DND-41 (cell line): ENCODE measurements at places on chromosomes 13 and 19.

DNA sequence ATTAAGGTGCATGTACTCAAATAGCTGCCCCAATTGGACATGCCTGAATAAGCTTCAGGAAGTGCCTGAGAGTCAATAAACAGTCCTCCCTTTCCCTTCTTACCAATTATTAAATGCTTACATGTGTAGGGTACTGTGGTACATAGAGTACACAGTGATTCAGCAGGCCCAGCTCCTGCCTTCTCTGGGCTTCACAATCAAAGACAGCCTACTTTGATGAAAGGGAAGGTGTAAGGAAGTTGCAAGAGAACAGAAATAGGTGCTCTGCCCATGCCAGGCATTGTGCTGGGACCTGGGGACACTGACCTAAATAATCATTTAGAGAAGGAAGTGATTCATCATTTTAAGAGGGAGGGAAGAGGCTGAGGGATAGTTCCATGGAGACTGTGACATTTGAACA lies 17.2 kb downstream of the FRY start:
- DNase-seq = no peak

DNA sequence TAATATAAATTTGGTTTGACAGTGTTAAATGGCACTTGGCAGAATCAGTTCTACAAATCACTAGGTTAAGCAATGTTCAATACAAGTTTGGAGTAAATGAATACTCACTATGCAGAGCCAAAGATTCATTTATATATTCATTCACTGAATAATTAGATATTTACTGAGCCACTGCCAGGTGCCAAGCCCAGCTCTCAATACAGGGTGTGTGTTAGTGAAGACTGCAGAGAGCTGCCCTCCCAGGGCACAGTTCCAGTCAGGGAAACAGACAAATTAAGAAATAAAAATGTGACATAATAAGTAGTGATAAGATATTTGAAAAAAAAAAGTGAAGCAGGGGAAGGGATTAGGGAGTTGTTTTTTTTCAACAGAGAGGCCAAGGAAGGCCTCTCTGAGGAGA lies 411.7 kb downstream of the KCNRG start:
- DNase-seq = no peak

DNA sequence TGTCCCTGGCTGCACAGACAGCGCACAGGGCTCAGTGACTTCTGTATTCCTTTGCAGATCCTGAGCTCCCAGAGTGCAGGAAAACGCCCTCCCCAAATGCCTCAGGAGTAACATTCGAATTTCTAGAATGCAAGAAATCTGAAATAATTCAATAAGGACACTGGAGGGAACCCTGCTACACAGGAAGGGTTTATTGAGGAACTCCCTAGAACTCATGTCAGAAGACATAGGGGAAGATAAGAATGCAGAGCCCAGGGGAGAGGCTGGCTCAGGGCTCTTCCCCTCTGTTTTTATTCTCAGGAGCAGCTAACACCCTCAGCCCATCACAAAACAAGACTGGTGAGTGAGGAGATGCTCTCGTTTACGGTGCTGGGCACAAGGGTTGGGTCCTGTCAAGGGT lies 6.8 kb downstream of the LILRA1 start:
- DNase-seq = no peak

- no peak for DNase-seq
Observed at GRCh38 chr13:41402691-41403511, 54.4 kb upstream of the RGCC start.

DNA sequence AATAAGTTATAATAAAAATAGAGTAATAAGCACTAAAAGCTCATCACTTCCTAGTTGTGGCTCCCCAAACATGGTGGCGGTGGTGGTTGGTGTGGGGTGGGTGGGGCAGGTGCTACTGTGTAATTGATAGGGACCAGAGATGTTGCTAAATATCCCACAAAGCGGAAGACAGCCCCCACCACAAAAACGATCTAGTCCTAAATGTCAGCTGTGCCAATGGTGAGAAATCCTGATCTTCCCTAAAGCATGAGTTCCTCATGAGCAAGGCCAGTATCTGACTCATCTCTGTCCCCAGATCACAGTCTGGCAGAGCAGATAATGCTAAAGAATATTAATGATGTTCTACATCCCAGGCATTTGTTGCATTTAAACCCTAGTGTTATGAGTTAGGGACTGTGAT lies 1.9 kb upstream of the EDDM13 start:
- DNase-seq = no peak

DNA sequence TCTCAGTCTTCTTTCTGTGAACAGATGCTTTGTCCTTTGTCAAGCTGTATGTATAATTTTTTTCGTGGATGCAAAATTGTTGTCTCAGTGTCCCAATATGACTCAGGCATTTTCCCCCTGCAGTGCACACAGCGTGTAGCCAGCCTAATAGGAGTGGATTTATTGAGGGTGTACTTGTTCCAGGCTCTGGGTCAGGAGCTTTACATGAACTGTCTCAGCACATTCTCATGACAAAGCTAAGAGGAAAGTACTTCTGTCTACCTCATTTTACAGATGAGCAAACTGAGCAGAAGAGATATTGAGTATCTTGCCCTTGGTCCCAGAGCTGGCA lies 50.8 kb downstream of the STK24 start:
- DNase-seq = no peak

DNA sequence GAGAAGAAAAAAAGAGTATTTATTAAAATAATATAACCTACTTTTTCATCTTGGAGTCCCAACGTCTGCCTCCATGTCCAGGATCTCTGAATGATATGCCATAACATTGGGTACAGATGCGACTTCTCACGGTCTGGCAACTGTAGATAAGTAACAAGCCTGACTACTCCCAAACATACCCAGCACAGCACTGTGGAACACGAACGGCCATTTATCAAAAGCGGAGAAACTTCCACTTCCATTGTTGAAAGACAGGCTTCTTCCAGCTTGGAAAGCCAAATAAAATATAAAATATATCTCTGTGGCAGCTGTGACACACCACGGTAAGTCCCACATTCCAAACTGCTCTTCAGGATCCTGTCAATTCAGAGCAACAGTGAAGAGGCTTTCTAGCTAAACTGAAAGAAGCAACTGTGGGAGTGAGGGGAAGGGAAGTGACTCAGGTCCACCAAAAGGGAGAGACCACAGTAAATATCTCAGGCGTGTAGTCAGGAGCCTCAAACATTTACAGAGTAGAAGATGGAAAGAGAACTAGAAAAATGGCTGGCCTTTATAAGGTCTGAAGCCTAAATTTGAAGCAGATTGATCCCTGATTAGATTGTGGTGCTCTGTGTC lies 331.7 kb downstream of the LIG4 start:
- no peak for DNase-seq

- DNase-seq = no peak
Observed at GRCh38 chr19:55695511-55696290, 20.7 kb downstream of the EPN1 start.

DNA sequence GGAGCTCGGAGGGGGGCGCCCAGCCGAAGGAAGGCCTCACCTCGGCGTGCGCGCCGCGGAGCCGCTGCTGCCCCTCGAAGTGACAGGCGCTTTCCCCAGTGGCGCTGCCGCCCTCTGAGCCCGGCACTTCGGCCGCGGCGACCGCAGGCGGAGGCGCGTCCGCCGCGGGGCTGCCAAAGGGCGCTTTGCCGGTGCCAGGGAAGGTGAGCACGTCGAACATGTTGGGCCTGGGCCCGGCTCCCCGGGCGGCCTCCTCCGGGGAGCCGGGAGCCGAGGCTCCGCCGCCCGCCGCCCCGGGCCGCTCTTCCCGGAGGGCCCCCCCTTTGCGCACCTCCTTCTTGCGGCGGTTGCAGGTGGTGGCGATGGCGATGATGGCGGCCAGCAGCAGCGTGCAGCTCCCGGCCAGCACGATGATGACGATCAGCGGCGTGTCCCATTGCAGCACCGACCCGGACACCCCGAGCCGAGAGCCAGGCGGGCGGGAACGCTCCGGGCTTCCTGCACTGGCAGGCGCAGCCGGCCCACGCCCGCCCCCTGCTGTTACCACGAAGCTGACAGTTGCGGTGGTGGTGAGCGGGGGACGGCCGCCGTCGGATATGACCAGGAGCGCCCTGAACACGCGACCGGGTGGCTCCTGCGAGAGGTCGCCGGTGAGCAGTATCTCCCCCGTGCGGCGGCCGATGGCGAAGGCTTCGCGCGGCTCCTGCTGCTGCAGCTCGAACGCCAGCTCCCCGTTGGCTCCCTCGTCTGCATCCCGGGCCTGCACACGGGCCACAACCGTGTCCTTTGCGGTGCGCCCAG lies 2.5 kb downstream of the PCDH8 start:
- DNase-seq = no peak

- DNase-seq = no peak
Observed at GRCh38 chr19:27733551-27734266, 1479.2 kb downstream of the UQCRFS1 start.
